ENCODE measurements at places on chromosomes 1 and 21.

GRCh38 chr1:61844006-61844405, 101.7 kb downstream of the PATJ start:
- DNase-seq, result no peak

GRCh38 chr1:9388335-9389180, 95.9 kb downstream of the SPSB1 start:
- DNase-seq, result no peak

- no peak for DNase-seq
These were observed 269.7 kb downstream of the DYRK1A start for GRCh38 chr21:37636152-37636860.

GRCh38 chr1:27662707-27663393, 9.1 kb downstream of the IFI6 start:
- peak; percentile 12 for DNase-seq

- DNase-seq, result no peak
These were observed 35.9 kb downstream of the ZNF496 start for GRCh38 chr1:247295746-247296145.

- DNase-seq, result no peak
These were observed 74.0 kb upstream of the GALNT2 start for GRCh38 chr1:229993060-229993459.

- no peak for DNase-seq
These were observed 241.5 kb downstream of the BARHL2 start for GRCh38 chr1:90475631-90476030.

Data from NCI-H1048 (cell line).